ENCODE measurements at places on chromosomes 5 and 9. TPM values are rescaled to one million over a fixed set of nuclear protein-coding genes. Genes with fewer than 3 reads are reported as not detected.

Gene LPCAT1
- 23.5 TPM for polyA plus RNA-seq

DNA sequence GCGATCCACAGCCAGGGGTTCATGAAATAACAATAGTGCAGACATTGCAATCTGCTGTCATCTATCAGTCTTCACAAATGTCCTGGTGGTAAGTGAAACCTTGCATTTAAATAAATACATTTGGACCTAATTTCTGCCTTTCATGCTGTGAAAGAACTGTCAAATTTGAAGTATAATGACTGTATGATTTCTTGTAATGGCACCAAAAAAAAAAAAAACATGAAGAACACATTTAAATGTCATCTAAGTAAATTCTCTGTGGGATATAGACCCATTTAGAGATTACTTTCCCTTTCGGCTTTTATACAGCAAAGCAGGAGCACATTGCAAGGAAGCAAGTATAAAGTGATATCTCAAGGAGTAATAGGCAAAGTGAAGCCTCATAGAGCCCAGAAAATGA is 431.5 kb upstream of the SGCD start:
- no peak for DNase-seq

Gene SLC9A3
- 1.0 TPM for polyA plus RNA-seq

DNA sequence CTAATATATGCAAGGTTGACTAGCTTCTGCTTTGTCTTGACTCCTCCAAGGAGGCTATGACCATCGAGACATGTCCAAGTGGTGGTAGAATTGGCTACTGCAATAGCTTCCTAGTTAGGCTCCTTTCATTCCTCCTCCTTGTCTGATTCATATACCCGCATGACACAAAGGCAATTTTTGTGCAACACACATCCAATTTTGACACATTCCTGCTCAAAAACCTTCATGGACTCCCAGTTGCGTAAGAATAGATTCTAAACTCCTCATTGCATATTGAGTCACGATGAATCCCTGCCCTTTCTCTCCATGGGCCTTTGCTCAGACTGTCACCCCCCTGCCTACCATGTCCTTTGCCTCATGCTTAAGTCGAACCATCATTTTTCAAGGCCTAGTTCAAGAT is 344.5 kb downstream of the ACTL7B start:
- peak; percentile 24 for DNase-seq

- no peak for DNase-seq
These were observed 74.3 kb upstream of the SPEF2 start for GRCh38 chr5:35543408-35543807.
